Skin of body (tissue), 3 donors: ENCODE measurements at places on chromosomes 7 and 10. TPM values are rescaled to one million over a fixed set of nuclear protein-coding genes. Genes with fewer than 3 reads are reported as not detected.
A peak's percentile ranks its signal among the peaks of the same experiment; 100 is the strongest.

Gene MYL7
- 2.0 TPM for total RNA-seq

Gene AMPH
- total RNA-seq, result 3.5 TPM

Gene PCDH15
- total RNA-seq, result 0.89 TPM

Gene TTYH3
- 28.3 TPM for total RNA-seq

Gene ADAM12
- 22.8 TPM for total RNA-seq

Gene RAMP3
- total RNA-seq, result 3.5 TPM

Gene THNSL1
- 5.6 TPM for total RNA-seq

Gene ETV1
- 8.7 TPM for total RNA-seq

Gene CADPS2
- 8.3 TPM for total RNA-seq

Gene NME8
- total RNA-seq, result 0.79 TPM

Gene JAZF1
- 22.1 TPM for total RNA-seq

Gene CDHR1
- total RNA-seq, result 1.7 TPM

GRCh38 chr10:56763090-56763489, 402.0 kb upstream of the ZWINT start:
- no peak for DNase-seq

DNA sequence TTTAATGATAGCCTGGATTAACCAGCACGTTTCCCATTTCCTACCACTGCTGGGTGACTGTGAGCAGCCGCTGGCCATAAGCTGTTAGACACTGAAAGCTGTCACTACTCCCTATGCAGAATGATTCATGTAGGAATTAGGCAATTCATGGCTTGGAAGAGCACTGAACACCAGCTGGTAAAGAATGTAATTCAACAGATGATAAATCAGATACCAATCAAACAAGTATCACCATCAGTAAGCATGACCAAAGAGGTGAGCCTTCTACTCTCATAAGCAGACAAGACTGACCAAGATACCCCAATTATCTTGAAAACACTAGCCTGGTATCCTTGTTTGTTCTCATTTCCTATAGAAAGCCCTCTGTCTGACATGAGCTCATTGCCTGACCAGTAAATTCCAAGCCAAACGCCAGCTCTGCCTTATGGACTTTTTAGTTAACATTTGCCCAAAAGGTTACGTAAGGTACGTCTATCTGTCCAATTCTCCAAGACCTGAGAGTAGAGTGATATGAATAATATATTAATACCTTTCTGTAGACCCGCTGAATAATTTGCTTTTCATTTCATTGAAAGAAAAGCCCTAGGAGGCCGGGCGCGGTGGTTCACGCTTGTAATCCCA, 127.7 kb downstream of the ELMO1 start:
- DNase-seq, result no peak

- peak; percentile 7 for DNase-seq
Observed at GRCh38 chr10:12042409-12042796, 206 bp downstream of the UPF2 start.

DNA sequence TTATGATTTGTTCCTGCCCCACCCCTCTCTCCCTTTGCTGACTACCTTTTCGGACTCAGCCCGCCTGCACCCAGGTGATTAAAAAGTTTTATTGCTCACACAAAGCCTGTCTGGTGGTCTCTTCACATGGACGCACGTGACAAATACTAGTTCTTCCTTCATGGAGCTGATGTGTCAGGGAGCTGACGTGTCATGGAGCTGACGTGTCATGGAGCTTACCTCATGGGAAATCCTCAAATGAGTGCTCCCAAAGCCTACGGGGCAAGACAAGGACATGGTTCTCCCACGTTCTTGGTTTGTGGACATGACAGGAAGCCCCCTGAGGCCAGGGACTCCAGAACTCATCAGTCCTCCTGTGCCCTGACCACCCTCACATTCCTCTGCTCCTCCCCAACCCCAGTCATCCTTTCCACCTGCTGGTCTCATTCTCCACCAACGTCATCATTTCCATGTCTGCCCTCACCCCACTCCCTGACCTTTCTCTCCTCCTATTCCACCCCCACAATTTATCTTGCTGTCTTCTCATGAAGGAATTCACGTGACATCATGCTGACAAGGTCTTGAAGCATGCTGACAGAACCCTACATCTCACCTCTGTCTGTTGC, 261.3 kb downstream of the TCERG1L start:
- no peak for DNase-seq

DNA sequence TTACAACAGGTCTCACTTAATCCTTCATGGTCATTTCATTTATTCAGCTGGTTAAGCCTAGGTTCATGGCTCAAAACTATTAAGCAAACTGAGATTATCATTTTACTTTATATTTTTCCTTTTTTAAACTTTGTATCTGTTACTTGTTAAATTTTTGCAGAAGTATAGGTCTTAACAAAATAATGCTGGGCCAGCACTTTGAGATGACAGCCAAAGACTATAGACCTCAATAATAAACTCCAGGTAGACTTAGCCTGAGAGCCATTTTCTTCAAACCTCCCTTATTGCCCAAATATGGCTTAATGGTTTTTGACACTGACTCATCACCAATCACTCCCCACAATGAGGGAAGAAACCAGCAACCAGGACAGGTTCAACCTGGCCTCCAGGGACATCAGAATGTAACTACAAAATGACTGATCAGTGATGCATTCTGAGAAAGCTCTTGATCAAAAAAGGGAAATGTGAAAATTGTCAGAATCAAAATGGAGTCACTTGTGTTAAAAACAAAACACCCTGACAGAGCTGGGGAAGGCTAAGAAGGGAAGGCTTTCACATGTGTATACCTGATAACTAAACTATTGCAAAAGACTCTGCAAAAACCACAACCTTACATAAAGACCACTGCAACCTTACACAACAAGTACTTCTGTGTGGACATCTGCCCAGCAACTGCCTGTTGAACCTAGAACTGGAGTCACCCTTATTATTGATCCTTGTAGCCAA, 2.1 kb upstream of the CCDC126 start:
- no peak for DNase-seq

- DNase-seq, result no peak
Observed at GRCh38 chr7:106152313-106152665, 40.2 kb upstream of the SYPL1 start.

- DNase-seq, result no peak
Observed at GRCh38 chr10:47081264-47081663, 170.0 kb downstream of the PTPN20 start.

DNA sequence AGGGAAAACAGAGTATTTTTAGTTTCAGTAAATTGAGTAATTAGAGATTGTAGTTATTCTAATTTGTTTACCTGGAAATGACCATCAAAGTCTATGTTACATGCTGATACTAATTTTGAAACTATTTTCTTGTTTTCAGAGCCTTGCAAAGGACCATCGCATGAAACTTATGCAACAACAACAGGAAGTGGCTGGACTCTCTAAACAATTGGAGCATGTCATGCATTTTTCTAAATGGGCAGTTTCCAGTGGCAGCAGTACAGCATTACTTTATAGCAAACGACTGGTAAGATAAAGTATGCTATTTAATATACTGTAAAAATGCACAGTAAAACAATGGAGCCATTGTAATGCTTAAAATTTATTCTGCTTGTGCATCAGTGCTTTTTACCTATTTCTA, 78.5 kb downstream of the TRIM24 start:
- DNase-seq, result no peak

GRCh38 chr7:23593706-23594105, 3.5 kb upstream of the CCDC126 start:
- no peak for DNase-seq

GRCh38 chr10:10677479-10677878, 340.2 kb upstream of the CELF2 start:
- peak; percentile 4 for DNase-seq

DNA sequence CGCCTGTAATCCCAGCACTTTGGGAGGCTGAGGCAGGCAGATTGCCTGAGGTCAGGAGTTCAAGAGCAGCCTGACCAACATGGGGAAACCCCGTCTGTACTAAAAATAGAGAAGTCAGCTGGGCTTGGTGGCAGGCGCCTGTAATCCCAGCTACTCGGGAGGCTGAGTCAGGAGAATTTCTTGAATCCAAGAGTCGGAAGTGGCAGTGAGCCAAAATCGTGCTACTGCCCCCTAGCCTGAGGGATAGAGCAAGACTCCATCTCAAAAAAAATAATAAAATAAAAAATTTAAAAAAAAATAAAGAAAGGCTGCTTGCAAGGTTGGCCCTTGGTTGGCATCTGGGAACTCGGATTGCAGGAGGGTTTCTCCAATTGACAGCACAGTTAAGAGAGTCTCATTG, 221.6 kb downstream of the DGKI start:
- no peak for DNase-seq

GRCh38 chr10:100948916-100949315, 20.4 kb upstream of the SEMA4G start:
- no peak for DNase-seq

DNA sequence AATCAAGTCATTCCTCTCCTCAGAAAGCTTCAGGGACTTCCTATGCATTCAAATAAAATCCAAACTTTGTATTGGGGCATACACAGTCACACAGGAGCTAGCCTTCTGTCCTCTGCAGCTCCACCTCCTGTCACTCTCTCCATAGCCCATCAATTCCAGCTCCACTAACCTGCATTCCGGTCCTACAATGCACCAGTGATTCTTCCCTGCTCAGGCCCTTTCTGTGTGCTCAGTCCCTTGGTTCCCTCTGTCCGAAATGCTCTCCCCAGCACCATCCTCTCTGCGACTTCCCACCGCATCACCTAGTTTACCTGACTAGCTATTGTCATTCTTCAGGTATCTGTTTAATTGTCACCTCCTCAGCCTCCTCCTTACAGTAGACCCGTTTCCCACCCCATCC, 26.4 kb upstream of the YAE1 start:
- DNase-seq, result no peak

- no peak for DNase-seq
Observed at GRCh38 chr7:4939971-4940728, 18.8 kb downstream of the MMD2 start.

GRCh38 chr7:126589068-126589684, 663.6 kb downstream of the GRM8 start:
- DNase-seq, result no peak

- DNase-seq, result no peak
Observed at GRCh38 chr7:604001-604883, 84.6 kb upstream of the PDGFA start.

DNA sequence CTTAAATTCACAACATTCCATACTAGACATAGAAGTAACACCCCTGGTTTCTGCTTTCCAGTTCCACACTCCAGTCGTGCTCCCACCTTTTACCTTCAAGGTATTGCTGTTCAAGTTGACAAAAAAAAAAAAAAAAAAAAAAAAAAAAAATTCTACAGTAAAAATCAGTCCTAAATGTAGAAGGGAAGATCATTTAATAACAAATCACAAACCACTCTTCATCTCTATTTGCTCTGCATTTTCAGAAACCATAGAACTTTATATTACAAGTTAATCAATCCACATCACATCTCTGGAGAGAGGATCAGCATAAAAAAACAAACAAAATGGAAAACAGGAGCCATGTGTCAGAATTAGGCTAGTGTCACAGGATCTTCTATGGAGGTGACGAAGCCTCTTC, 206.3 kb upstream of the KLF14 start:
- DNase-seq, result no peak

- no peak for DNase-seq
Observed at GRCh38 chr10:71089162-71089561, 123.2 kb upstream of the UNC5B start.

GRCh38 chr7:80459776-80460510, 51.9 kb downstream of the GNAT3 start:
- DNase-seq, result peak; percentile 24

- DNase-seq, result no peak
Observed at GRCh38 chr10:119980956-119981750, 88.6 kb downstream of the SEC23IP start.

DNA sequence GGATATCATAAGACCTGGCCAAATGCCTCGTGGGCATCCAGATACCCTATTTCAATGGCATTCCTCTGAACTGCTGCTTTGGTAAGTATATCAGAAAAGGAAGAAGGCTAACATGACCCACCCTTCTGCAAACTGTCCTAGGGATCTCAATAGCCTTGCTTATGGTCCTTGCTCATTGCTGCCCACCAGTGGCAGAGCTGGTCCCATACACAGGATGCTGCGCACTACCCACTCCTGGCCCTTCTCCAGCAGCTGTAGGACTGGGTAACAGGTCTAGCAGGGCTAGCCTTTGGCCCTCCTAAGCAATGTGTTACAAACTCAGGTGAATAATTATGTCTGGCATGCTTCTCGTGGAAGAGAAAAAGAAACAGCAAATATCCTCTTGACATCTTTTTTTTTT, 72.5 kb downstream of the C10orf90 start:
- no peak for DNase-seq

- no peak for DNase-seq
Observed at GRCh38 chr7:47340517-47340916, 241.4 kb downstream of the TNS3 start.

DNA sequence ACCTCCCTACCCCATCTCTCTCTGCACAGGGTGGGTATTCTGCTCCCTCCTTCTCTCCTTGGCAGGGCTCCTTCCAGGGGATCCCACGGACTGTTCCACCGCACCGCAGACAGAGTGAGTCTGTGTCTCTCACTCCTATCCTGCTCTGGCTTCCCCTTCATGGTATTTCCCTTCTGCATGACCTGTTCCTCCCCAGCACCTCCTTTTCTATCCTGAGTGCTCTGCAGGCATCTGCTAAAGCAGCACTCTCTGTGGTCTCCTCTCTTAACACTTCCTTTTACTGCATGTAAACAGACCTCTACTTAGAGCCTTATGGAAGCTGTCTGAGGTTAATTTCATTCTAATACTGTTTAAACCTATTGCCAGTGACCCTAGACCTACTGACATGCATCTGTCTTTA, 171.5 kb downstream of the CCSER2 start:
- no peak for DNase-seq

GRCh38 chr10:129921801-129922597, 42.1 kb downstream of the EBF3 start:
- DNase-seq, result no peak

DNA sequence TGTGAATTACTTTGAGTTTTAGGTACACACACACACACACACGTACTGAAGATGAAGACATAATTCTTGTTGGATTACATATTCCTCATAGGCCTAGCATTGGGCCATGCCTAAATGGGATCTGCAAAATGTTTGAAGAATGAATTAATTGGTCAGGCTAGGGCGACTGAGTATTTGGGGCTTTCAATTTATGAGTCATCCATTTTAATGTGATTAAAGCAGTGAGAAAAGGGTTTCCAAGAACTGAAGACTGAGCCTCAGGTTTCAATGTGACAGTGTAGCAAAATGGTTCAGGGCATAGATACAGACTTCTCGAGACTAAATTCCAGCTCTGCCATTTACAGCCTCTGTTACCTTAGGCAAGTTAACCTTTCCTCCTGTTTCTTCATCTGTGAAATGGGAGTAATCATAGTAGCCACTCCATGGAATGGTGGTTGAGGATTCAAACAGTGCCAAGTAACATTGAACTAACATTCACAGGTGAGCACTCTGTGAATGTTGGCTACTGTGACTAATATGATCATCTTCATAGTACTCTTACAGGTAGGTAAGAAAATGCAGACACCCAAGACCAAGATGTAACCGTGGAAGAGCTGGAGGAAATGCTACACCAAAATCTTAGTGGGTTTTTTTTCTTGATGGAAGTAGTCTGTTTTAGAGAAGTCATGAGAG, 7.6 kb downstream of the BPGM start:
- no peak for DNase-seq

- no peak for DNase-seq
Observed at GRCh38 chr10:35910234-35910633, 268.1 kb upstream of the FZD8 start.
